ENCODE measurements at places on chromosomes 5 and 9.

- no peak for DNase-seq
These were observed 234.6 kb downstream of the GADD45G start for GRCh38 chr9:89839449-89839848.

DNA sequence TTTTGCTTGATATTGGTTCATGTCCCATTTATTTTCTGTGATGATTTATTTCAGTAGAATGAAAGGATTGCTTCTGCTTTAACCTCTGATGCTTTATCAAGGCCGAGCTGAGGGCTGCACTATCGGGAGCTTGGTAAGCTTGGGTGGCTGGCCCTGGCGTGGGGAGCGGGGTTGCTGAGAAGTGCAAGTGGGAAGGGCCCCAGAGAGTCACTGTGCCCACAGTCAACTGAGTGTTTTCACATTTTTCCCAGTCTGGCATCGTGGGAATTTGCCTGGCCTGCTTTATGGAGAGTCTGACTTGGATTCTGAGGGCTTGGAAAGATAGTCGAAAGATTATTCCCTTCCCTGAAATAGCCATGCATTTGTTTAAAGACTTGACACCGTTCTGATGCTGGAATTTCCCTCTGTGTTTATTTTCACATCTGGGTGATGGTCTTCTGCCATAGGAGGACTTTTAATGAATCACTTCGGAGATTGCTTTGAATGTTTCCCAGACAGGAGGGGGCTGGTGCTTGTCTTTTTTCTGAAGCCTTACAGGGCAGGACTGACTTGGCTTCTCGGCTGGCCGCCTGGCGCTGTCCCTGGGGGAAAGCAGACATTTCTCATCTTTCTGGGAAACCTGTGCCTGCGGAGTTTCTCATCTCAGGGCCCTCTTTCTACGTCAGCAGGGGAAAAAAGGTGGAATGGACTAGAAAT, 139.0 kb downstream of the BOD1 start:
- peak; percentile 62 for DNase-seq

DNA sequence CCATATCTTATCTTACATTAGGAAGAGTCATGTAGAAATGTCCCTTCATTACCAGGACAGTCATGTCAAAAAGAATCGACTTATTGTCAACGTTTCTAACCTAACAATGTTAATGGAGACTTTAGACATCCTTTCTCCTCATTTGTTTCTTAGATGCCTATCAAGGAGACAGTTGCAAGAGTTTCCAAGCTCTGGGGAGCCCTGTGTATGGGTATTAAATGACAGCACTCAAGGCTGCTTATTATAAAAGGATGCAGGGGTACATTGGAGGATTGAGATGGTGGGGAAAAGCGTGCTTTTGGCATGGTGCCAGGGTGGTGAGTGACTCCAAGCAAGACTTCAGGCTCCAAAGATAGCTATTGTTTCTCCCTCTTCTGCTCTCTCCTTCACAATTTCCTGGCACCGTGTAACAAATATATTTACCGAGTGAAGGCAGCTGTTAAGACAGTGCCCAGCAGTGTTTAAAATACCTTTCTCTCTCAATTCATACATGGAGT, 461.3 kb upstream of the CLINT1 start:
- DNase-seq = no peak

DNA sequence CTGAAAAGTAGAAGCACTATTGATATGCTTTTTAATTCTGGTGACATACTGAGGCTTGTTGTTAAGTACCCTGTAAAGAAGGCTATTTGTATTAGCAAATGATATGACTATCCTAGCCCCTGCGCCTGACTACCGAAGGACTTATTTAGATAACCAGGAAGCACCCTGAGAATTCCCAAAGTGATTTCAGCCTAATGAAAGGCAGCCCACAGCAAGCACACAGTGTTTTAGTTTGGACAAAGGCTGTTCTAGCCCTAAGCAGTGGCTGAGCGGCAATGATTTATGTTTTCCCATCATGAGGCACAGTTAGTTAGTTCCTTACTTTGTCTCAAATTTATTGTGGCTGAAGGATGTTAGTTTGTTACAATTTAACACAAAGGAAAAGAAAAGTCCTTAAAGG, 235.3 kb downstream of the KCTD16 start:
- DNase-seq = no peak

DNA sequence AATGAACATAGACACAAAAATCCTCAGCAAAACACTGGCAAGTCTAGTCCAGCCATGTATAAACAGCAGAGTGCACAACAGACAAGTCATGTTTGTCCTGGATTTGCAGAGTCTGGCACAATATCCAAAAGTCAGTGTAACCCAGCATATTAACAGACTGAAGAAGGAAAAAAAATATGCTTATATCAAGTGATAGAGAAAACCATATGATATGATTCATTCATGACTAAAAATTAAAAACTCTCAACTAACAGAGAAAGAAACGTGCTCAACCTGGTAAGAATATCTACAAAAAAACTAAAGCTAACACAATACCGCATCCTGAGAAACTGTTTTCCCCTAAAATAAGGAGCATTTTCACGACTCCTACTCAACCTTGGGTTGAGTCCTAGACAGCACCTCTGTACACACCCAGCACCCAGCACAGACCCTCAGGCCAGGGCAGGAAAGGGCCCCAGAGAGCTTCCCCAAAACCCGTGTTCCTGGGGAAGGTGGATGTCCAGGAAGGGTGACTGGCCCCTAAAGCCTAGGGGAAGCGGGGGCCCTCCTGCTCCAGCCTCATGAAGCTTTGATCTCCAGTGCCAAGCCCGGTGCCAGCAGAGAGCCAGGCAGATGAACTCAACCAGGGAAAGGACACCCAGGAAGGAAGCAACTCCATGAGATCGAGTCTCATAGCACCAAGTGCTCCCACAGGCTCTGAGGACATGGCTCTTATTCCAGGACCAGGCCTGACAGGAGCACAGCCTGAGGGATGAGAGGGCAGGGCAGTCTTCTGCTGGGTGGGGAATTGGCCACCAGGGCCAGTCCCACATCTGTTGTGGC, 38.9 kb downstream of the ADAMTS2 start:
- DNase-seq = no peak
